ENCODE measurements at places on chromosomes 2 and 18.
A peak's percentile ranks its signal among the peaks of the same experiment; 100 is the strongest.

- DNase-seq = no peak
Measured at GRCh38 chr18:23183411-23184150, 48.3 kb downstream of the CABLES1 start.

GRCh38 chr2:101829429-101829828 lies 131.9 kb downstream of the MAP4K4 start:
- no peak for DNase-seq

DNA sequence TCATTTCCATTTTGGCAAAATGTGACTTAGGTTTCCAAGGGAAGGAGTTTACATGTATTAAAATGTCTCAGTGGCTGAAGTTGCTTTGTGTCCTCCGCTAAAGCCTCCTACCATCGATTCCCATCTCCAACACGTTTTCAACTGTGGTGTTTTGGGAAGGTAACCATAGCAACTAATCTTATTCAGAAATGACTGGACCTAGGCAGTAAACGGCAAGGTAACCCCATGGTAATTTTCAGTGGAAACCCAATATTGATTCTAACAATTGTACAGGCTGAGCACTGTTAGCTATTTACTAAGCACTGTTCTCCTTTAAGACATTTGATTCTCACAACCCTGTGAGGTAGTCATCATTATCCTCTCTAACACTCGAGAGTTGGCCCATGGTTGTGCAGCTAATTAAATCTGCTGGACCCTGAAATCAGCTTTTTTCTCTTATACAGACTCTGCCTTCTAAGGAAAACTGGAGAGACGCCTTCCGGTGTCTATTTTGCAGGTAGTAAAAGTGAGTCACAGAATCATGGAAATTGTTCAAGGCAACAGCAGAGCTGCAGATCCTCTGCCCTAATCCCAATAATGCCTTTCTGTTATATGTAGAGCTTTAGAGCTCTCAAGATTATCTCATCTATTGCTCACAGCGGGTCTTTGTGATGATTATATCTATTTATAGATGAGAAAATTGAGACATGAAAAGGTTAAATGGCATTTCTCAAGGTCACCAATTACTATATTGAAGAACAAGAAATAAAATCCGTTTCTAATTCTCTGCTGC lies 36.2 kb downstream of the FASTKD2 start:
- no peak for DNase-seq

- DNase-seq = no peak
Measured at GRCh38 chr2:98350411-98350810, 4.2 kb downstream of the CNGA3 start.

DNA sequence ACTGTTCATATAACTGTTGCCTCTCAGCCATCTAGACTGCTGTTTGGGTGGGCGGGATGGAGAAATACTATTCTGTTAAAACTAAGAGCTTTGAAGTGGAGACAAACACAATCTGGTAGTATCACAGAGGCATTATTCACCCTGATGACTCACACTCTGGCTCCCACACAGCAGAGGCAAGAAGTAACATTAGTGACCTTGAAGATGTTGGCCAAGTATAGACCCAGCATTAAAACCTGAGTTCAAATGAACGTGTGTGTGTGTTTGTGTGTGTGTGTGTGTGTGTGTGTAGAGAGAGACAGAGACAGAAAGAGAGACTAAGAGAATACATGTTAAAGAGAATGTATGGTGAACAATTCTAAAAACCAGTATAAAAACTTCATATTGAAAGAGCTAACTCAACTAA lies 22.5 kb upstream of the ACVR1 start:
- DNase-seq = no peak

GRCh38 chr2:231227310-231228162 lies 29.1 kb downstream of the ARMC9 start:
- peak; percentile 45 for DNase-seq

DNA sequence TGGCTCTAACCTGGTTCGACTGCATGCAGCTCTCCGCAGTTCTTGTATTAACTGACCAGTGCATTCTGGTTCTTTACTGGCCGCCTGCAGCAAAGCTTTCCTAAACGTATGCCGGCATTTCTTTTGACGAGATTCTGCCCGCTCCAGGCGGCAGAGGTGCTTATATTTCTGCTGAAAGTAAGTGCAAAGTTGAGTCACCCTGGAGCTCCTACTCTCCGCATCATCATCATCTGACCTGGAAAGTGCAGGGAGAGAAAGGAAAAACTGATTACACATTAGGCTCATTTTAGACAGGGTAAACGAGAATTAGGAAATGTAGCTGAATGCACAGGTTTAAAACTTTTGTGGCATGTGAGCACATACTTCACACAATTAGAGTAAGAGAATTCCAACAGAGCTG lies 57.9 kb downstream of the INO80D start:
- DNase-seq = no peak

DNA sequence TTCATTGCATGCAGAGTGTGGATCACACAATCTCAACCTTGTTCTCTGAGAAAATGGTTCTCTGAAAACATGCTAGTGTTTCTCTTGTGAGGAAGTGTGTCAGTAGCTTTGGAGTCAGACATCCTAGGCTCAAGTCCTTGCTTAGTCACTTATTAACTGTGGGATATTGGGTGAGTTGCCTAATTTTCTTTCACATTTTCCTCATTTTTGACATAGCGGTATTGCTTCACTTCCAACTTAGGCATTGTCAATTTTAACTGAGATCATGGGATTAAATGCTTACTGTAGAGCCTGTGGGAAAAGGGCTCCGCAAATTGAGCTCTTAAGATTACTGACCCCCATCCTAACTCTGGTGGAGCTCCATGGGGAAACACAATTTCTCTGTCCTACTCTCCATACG lies 622.2 kb downstream of the CNTNAP5 start:
- no peak for DNase-seq

DNA sequence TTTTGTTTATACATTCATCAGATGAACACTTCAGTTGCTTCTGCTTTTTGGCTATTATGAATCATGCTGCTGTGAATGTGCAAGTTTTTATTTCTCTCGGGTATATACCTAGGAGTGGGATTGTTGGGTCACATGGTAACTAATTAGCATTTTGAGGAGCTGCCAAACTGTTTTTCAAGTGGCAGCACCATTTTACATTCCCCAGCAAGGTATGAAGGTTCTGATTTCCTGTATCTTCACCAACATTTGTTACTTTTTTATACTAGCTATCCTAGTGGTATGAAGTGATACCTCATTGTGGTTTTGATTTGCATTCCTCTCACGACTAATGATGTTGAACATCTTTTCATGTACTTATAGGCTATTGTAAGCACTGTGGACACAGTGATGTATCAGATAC lies 53.9 kb downstream of the DYNC1I2 start:
- no peak for DNase-seq

- no peak for DNase-seq
Measured at GRCh38 chr2:117850461-117850860, 36.0 kb downstream of the DDX18 start.

GRCh38 chr2:31778153-31778552 lies 197.4 kb upstream of the SRD5A2 start:
- no peak for DNase-seq

- no peak for DNase-seq
Measured at GRCh38 chr2:227785293-227785692, 28.3 kb upstream of the CCL20 start.

GRCh38 chr2:164785457-164785856 lies 56.2 kb downstream of the COBLL1 start:
- DNase-seq = no peak

- DNase-seq = no peak
Measured at GRCh38 chr2:70344195-70344594, 42.3 kb upstream of the FAM136A start.

GRCh38 chr18:13493079-13493478 lies 233.3 kb downstream of the FAM210A start:
- no peak for DNase-seq

- DNase-seq = no peak
Measured at GRCh38 chr2:26905341-26906198, 57.6 kb downstream of the DPYSL5 start.

- DNase-seq = no peak
Measured at GRCh38 chr18:22871809-22872525, 61.2 kb upstream of the RBBP8 start.

DNA sequence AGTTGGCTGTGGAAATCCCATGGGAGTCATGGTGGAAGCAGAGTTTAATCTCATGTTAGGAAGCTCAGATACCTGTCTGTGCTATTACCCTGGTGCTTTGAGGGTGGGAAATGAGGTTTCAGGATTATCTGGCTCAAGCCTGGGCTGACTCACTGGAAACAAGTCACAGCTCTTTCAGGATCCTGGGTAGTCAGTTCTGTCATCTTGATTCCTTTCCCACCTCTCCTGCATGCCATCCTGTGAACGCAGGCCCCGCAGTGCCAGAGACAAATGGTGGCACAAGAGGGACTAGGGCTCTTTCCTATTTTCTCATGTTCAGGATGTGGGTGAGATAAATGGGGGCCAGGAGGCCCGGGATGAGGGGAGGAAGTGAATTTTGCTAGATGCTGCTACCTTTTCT lies 3.7 kb upstream of the FAM136A start:
- no peak for DNase-seq

- no peak for DNase-seq
Measured at GRCh38 chr2:189249171-189249570, 69.6 kb upstream of the COL5A2 start.

GRCh38 chr2:240589850-240590525 lies 3.5 kb downstream of the CAPN10 start:
- DNase-seq = no peak

GRCh38 chr2:101474731-101475384 lies at the start of gene RFX8:
TSS of gene RFX8 (minus strand) at chr2:101475112. CDS start at chr2:101466848, 8,264 bp downstream.
- DNase-seq = no peak

GRCh38 chr18:44835703-44836102 lies 155.0 kb downstream of the SETBP1 start:
- no peak for DNase-seq

DNA sequence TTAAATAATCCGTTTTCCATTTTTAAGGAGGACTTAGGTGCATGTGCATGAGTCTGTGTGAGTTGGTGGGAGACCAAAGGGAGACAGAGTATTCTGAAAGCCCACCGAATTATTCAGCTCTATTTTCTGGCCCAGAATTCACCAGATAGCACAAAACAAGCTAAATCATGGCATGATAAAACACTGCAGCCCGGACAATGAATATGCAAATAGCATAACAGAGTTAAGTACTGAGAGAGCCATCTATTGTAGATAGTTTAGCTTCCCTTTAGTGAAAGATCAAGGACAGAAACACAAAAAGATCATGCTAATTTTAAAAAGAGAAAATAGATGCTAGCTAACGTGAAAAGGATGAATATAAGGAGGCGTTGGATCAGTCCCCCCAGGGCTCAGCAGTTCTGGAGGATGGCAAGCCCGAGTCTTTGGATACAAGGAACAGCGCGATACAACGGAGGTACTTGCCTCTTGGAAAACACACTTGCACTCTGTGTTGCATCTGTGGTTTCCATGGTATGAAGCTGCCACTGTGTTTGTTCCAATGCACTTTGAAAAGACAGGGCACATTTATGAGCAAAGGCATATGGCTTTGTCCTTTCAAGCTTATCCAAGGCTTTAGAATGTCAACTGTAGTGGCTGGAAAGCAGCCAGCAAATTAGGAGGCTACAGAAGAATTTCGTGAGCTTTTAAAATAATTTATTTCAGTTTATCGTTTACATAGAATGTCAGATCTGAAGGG lies 119.9 kb downstream of the LYPD1 start:
- no peak for DNase-seq

DNA sequence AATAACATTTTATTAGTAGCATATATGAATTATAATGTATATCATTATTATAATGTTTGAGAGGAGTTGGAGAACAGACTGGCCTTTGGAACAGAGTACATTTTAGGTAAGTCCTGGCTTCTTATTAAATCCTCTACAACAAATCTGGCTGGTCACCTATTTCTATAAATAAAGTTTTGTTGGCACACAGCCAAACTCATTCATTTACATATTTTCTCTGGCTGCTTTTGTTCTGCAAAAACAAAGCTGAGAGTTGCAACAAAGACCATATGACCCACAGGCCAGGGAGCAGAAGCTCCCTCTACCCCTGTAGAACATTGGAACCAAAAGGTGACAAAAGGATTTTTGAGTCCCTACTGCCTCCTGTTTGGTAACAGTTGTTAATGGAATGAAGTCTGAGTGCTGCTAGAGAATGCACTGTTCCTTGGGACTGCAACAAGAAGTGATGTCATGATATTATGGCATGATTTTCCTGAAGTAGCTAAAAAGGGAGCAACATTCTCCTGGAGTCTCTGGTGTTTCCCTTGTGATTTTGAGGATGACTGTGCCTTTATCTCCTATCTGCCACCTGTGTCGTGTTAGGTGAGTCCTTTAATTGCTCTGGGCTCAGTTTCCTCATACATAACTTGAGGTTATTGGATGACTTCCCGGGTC lies 22.0 kb upstream of the SP9 start:
- no peak for DNase-seq

GRCh38 chr2:62306751-62307468 lies 111.0 kb downstream of the B3GNT2 start:
- no peak for DNase-seq

GRCh38 chr2:146814971-146815370 lies 1029.9 kb upstream of the ACVR2A start:
- no peak for DNase-seq

DNA sequence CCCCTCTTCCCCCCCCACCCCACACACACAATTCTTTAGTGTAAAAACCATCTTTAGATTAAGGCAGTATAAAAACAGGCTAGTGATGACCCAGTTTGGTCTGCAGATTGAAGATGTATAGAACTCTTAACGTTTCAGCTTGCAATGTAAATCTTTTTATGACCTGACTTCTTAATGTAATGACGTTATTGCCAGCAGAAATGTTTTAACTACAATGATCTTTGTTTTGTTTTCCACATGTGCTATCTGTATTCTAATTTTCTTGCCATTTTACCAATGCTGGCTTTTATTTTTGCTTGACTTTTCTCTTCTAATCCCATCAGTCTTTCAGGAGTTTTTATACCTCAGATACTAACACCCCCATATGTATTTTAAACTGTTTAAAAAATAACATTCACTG lies 25.2 kb downstream of the AGFG1 start:
- DNase-seq = no peak

DNA sequence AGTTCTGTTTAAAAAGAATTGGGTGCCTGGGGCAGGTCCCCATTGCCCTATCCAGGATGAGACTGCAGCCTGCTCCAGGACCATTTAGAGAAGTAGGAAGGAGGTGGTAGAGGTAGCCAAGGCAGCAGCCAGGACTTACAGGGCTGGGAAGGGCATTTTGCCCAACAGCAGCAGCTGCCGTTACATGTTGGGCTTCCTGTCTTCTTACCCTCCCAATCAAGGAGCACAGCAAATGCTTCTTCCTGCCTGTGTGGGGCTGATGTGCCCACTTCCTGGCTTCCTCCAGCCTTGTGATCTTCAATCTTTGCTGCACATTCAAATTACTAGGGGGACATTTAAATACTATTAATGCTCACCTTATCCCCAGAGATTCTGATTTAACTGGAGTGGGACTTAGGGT lies 112.0 kb downstream of the QPCT start:
- DNase-seq = no peak

GRCh38 chr2:108446703-108447102 lies 2.3 kb upstream of the GCC2 start:
- DNase-seq = no peak
